Heart left ventricle (tissue), 16 donors: ENCODE measurements at places on chromosomes 3 and 15.
A peak's percentile ranks its signal among the peaks of the same experiment; 100 is the strongest.

- no peaks in the 10 kb centered on the region for H3K36me3 ChIP-seq
- H3K27ac ChIP-seq = peak overlapping the region; percentile 46
- H3K27me3 ChIP-seq = no peaks in the 10 kb centered on the region
- DNase-seq = peak; percentile 77
- H3K4me1 ChIP-seq = peaks cover 62% of the 10 kb centered on the region
- H3K4me3 ChIP-seq = no peak overlapping the region
These were observed 4.4 kb upstream of the IQSEC1 start for GRCh38 chr3:13077431-13078162.

- H3K4me3 ChIP-seq = no peak overlapping the region
- no peak overlapping the region for H3K27ac ChIP-seq
- H3K27me3 ChIP-seq = no peaks in the 10 kb centered on the region
- DNase-seq = no peak
These were observed 48.0 kb upstream of the SLCO2A1 start for GRCh38 chr3:134077649-134078161.

DNA sequence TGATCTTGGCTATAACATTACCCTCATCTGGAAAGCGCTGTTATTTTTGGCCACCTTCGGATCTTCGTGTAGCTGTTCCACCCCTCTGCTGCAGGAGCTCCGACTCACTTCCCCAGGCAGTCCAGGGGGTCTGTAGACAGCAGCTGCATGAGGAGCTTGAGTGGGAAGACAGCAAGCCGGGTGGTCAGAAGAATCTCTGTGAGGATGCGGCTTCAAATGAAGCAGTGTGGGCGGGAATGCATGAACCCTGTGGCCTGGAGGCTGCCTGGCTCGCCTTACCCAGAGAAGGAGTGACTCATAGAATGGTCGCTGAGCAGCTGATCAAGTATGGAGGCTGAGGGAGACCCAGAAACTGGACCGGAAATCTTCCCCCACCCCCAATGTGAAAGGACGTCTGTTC is 45.2 kb upstream of the NR2F2 start:
- no peaks in the 10 kb centered on the region for H3K27me3 ChIP-seq
- DNase-seq = peak; percentile 49
- peaks cover 11% of the 10 kb centered on the region for H3K4me1 ChIP-seq
- H3K27ac ChIP-seq = no peak overlapping the region
- H3K4me3 ChIP-seq = no peak overlapping the region

- no peak for DNase-seq
- H3K27ac ChIP-seq = no peak overlapping the region
- peaks cover 3% of the 10 kb centered on the region for H3K27me3 ChIP-seq
- H3K4me1 ChIP-seq = no peaks in the 10 kb centered on the region
These were observed 434.8 kb upstream of the PROK2 start for GRCh38 chr3:72219752-72220151.

DNA sequence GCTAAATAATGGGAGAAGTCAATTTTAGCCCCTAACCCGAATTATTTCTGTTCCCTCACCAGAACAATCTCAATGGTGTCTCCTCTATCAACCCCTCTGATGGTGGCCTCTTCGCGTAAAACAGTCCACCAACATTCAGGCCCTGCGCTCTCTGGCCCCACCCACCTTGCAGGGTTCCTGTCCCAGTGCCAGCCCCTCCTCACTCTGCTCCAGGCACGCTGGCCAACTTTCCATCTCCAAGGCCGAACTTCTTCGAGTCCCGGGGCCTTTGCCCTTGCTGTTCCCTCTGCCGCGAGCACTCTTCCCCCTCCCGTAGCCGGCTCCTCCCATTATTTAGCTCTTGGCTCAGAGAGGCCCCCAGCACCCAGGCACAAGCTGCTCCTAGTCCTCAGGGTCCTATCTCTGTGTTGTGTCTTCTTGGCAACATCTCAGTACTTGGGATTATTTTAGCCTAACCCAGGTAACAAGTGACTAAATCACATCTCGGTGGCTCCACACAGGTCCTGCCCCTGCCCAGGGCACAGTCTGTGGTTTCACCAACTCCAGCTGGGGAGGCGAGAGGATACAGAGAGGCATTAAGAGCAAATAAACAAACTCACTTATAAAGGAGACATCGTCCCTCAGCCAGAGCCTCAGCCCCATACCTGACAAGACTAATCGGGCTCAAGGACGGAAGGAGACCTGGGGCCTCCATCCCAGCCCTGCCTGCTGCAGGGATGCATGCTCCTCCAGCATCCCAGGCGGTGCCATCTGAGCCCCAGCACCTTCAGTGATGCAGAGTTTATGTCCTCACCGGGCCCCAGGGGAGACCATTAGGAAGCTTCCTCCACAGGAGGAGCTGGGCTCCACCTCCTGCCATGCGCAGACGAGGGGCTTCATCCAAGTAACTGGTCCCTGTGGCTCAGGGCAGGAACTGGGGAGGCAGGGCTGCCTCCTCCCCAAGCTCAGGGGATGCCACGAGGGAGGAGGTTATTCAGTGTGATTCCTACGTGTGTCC is 19.7 kb upstream of the IQSEC1 start:
- H3K4me1 ChIP-seq = peaks cover 7% of the 10 kb centered on the region
- peak; percentile 83 for DNase-seq
- no peak overlapping the region for H3K27ac ChIP-seq
- no peaks in the 10 kb centered on the region for H3K36me3 ChIP-seq

DNA sequence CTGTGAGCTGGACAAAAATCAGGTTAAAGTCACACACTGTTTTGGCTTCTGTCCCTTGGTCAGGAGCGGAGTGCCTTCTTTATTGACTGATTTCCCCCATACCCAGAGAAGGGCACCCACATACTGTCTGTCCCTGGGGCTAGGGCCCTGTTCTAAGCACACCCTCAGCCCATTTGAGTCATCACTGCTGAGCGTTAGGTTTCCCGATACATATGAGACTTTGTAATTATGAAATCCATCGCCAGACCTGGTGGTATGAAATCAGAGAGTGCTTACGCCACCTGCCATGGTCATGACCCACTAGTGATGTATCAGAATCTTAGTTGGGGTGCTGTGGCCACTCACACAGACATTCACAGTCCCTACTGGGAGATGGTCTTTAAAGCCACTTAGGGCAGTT is 96.8 kb downstream of the CHDH start:
- no peaks in the 10 kb centered on the region for H3K36me3 ChIP-seq
- H3K4me3 ChIP-seq = no peak overlapping the region
- H3K27me3 ChIP-seq = no peaks in the 10 kb centered on the region
- DNase-seq = no peak
- no peak overlapping the region for H3K27ac ChIP-seq

DNA sequence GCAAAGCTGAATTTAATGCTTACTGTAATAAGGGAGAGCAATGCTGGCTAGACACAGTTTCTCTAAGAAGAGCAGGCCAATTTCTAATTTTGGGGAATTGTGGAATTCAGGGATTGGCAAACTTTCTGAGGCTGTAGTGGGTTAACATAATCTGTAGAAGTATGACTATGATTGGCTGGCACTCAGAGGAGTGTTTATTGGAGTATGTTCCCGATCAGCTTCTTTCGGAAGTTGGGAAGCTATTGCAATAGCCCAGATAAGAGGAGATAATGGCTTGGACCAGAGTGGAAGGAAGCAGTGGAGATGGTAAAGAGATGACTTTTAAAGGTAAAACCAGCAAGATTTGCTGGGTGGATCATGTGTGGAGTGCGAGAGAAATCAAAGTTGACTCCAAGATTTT is 19.4 kb downstream of the TMOD3 start:
- peaks cover 60% of the 10 kb centered on the region for H3K4me1 ChIP-seq
- no peak for DNase-seq
- H3K27me3 ChIP-seq = no peaks in the 10 kb centered on the region
- H3K36me3 ChIP-seq = no peaks in the 10 kb centered on the region
